GM23248 (cell line): ENCODE measurements at places on chromosomes 2 and 18. TPM values are rescaled to one million over a fixed set of nuclear protein-coding genes. Genes with fewer than 3 reads are reported as not detected.

Gene BOLL
- not detected in 2 replicates for total RNA-seq

DNA sequence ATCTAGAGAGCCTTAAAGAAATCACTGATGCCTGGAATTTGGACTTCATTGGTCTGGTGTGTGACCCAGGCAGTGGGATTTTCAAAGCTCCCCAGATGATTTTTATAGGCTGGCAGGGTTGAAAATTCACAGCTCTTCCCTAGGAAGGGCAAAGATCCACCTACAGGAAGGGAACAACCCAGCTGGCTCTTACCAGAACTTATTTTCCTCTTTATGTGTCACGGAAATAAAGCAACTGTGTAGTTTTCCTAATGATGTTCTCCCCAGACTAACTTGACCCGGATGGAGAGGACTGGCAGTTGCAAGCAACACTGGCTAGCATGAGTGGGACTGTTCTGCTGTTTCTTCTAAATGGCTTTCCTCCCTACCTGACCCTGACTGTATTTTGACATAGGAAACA lies 235.6 kb downstream of the ALPK2 start:
- H3K4me1 ChIP-seq, result peaks cover 24% of the 10 kb centered on the region
- no peak for DNase-seq
- no peak overlapping the region for H3K27ac ChIP-seq
- no peaks in the 10 kb centered on the region for H3K27me3 ChIP-seq
- no peaks in the 10 kb centered on the region for H3K36me3 ChIP-seq
- H3K4me3 ChIP-seq, result no peak overlapping the region

GRCh38 chr2:207792244-207792785 lies 22.6 kb upstream of the FZD5 start:
- no peaks in the 10 kb centered on the region for H3K36me3 ChIP-seq
- no peaks in the 10 kb centered on the region for H3K27me3 ChIP-seq
- no peak overlapping the region for H3K4me3 ChIP-seq
- no peak overlapping the region for H3K27ac ChIP-seq

DNA sequence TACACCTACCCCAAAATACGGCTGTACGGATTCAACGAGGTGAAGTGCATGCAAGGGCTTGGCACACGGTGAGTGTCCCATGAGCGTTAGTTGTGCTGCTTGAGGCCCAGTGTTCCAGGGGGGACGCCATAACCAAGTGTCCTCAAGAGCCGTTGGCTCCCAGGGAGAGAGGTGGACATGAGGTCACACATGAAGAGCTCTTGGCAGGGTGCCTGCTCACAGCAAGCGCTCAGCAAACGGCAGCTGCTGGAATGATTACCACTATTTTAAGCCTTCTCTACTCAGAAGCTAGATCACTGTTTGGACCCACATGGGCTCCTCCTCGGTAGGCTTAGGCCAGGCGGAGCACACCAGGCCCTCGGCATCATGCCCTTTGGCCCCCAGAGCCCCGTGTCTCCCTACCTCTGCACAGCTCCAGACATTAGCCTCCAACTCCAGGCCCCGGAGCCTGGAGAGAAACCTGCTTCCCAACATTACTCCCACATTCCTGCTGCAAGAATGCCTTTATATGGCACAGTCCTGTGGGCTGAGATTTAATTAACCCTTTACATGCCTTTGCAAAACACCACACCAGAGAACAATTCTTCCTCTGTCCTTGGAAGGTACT lies 68.4 kb upstream of the PPP1CB start:
- H3K27ac ChIP-seq, result no peak overlapping the region
- H3K36me3 ChIP-seq, result no peaks in the 10 kb centered on the region
- no peak overlapping the region for H3K4me3 ChIP-seq
- no peaks in the 10 kb centered on the region for H3K27me3 ChIP-seq
- H3K4me1 ChIP-seq, result peaks cover 5% of the 10 kb centered on the region; the same call in 1 of the 2 replicates
- DNase-seq, result peak; percentile 89

Gene MRPS5
- 26.1 and 34.3 TPM in 2 replicates for total RNA-seq

DNA sequence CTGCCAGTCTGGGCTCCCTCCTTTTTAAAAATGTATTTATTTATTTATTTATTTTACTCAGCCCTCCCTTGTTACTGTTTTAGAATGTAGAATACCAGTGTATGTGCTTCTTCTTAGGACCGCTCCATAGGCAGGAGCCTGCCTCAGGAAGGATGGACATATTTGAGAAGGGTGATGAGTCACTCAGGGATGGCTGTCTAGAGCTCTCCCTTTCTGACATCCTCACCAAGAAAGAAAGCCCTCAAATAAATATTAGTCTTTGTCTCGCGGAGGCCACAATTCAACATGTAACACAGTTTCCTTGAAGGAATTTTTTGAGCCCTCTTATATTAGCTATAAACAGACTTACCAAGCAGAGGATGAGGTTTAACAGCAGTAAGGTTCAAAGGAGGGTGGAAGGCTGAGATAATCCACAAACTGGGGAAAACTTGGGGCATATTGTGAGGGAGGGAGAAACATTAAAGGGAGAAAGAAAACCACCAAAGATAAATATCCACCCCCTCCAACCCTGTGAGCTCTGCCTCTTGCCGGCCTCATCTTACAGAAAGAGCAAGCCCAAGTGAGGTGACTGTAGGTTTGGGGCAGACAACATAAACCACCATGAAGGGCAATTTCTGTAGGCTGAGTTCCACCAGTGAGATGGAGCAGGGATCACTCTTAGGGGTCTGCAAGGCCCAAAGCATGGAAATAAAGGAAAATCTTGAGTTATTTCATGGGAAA lies 163.4 kb downstream of the LRRTM1 start:
- no peak for DNase-seq
- no peak overlapping the region for H3K27ac ChIP-seq
- H3K4me1 ChIP-seq, result no peaks in the 10 kb centered on the region
- H3K4me3 ChIP-seq, result no peak overlapping the region
- no peaks in the 10 kb centered on the region for H3K27me3 ChIP-seq

GRCh38 chr2:59833941-59834340 lies 719.5 kb downstream of the BCL11A start:
- no peak for DNase-seq
- no peak overlapping the region for H3K27ac ChIP-seq
- H3K4me1 ChIP-seq, result no peaks in the 10 kb centered on the region
- H3K4me3 ChIP-seq, result no peak overlapping the region

Gene EPHA4
- total RNA-seq, result 42.2 and 47.8 TPM in 2 replicates
